Stimulated activated CD8-positive, alpha-beta memory T cell treated with anti-CD3 and anti-CD28 coated beads, Interleukin-2, amount 100 ng/mL, for 1 hour (primary cell): ENCODE measurements at places on chromosomes 1 and 21.

DNA sequence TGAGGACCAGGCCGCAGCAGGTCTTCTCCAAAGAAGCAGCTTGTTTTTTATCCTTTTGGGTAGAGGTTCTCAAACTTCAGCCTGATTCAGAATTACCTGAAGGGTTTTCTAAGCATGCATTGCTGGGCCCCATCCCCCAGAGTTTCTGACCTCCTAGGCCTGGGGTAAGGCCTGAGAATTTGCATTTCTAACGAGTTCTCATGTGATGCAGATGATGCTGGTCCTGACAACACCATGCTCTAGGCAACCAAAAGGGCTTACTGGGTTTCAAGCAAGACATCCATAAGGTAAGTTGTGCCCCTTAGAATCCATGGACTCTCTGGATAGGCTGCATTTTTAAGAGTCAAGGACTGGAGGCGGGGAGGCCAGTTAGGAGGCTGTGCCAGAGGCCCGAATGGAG, 295.1 kb downstream of the HHIPL2 start:
- DNase-seq: no peak

- DNase-seq: no peak
Observed at GRCh38 chr1:110155878-110156522, 5.7 kb downstream of the SLC6A17 start.

- no peak for DNase-seq
Observed at GRCh38 chr1:223299553-223299952, 64.4 kb downstream of the SUSD4 start.

DNA sequence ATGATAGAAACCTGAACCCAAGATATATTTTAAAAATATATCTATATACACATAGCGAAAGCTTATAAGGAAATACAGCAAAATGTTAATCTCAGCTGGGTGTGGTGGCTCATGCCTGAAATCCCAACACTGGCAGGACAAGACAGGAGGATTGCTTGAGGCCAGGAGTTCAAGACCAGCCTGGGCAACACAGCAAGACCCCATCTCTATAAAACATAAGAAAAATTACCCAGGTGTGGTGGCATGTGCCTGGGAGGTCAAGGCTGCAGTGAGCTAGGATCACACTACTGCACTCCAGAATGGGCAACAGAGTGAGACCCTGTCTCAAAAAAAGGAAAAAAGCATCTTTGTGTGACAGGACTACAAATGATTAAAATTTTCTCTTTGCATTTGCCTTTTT, 6.0 kb upstream of the SRM start:
- no peak for DNase-seq

DNA sequence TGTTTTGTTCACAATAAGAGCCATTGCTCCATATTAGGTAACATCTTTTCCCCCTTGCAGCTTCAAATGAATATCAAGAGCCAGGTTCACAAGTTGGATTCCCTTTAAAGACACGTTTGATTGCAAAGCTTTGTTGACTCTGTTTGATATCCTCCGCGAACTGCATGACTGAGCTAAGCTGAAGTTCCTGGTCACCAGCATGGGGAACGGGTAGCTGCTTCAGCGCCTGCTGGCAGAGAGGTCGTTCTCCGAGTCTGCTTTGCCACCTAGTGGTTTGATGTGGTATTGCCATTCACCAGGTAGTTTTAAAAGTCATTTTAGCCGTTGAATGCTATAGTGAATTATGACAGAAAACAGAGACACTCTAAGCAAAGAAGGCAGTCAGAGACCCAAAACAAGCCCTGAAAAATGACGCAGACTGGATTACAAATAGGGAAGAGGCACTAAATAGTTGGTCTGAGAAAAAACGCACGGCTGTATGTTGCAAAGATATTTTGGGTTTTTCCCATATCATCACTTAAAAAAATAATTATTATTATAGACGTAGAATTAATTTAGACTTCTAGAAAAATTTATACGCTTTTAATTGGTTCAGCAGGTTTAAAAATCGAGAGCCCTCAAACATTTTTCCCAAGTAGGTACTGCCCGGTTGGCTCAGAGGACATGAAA, 193.5 kb upstream of the FMN2 start:
- peak; percentile 46 for DNase-seq

GRCh38 chr21:36125512-36126207, 9.2 kb upstream of the CBR3 start:
- DNase-seq: peak; percentile 24

- no peak for DNase-seq
Observed at GRCh38 chr1:232557096-232557495, 72.8 kb downstream of the SIPA1L2 start.

DNA sequence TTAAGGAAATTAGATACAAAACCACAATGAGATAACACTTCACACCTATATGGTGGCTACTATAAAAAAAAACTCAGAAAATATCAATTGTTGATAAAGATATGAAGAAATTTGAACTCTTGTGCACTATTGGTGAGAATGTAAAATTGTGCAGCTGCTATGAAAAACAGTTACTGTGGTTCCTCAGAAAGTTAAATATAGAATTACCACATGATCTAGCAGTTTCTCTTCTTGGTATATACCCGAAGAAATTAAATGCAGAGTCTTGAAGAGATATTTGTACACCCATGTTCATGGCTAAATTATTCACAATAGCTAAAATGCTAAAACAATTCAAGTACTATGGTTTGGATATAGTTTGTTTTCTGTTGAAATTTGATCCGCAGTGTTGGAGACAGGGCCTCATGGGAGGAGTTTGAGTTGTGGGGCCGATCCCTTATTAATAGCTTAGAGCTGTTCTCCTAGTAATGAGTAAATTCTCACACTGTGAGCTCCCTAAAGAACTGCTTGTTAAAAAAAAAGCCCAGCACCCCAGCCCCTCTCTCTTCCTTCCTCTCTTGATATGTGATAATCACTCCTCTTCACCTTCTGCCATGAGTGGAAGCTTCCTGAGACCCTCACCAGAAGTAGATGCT, 1412.1 kb downstream of the PLA2G4A start:
- DNase-seq: no peak

DNA sequence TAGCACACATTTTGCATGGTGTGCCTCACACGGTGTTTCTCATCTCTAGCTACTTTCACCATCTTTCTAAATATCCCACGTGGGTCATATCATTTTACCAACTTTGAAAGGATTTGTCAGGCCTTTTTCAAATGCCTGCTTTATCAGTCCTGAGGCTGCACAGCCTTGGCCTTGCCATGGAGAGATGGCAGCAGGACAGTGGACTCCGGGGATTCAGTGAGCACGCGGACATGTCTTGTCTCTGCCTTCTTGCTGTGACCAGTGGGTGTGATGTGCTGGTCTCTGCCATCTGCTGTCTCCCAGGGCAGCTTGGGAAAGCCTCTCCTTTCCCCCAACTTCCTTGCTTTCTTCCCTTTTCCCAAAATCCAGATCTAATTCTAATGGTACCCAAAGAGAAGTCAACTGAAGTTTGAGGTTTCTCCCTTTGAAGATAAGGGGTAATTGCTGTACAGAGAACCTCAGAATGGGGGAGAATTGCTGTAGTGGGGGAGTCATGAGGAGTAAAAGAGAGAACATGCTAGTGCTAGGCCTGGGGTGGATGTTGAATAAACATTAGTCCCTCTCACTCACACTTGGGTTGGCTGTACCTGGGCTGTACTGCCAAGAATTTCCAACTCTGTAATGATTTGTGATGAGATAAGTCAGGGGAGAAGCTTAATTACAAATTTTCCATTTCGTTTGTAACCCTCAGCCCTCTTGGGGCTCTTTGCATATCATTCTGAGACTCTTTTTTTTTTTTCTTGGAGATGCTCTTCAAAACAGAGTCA, 99.5 kb downstream of the GALNT2 start:
- DNase-seq: no peak

- DNase-seq: no peak
Observed at GRCh38 chr1:53148123-53148522, 5.7 kb upstream of the SLC1A7 start.

- DNase-seq: no peak
Observed at GRCh38 chr21:32574946-32575925, 10.1 kb downstream of the TCP10L start.

DNA sequence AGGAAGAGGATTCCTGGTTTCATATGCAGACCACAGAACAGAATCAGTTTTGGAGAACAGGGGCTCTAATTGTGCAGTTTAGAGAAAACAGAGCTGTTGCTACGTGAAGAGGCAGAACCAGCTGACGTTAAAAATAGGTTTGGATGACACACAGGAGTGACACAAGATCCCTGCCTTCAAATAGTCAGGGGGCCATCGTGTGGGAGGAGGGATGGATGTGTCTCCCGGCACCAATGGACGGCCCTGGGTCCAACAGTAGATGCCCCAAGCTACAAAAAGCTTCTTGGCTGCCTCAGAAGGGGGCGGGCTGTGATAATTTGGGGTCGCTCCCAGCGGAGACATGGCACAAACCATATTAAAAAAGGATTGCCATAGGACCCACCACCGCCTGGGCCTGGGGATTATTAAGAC, 87.8 kb downstream of the MRPL37 start:
- no peak for DNase-seq

DNA sequence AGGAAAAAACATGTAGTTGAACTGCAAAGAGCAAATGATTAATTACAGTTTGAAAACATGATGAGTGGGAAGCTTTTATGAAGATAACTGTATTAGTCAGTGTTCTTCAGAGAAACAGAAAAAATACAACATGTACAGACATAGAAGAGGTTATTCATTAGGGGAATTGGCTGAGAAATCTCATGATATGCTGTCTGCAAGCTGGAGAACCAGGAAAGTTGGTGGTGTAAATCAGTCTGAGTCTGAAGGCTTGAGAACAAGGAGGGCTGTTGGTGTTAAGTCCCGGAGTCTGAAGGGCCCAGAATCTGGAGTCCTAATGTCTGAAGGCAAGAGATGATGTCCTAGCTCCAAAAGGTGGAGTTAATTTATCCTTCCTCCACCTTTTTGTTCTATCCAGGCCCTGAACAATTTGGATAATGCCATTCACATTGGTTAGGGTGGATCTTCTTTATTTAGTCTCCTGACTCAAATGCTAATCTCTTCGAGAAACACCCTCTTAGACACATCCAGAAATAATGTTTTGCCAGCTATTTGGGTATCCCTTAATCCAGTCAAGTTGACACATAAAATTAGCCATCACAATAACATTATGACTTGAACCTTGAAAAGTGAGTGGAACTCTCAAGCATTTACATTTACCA, 672.9 kb upstream of the PTBP2 start:
- DNase-seq: no peak

DNA sequence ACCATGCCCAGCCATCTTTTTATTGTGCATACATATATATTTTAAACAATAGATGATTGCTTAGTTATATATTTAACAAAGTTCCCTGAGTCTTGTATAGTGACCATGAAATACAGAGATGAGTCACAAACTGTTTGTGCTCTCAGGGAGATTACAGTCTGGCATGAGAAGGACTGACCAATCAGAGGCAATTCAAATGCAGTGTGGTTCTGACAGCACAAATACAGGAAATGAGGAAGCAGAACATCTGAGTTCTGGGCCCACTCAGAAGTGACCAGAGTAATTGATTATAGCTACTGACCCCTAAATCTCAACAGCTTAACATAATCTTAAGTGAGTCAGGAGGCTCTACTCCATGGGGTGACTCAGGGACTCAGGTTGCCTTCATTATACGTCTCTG, 534.5 kb downstream of the OMA1 start:
- no peak for DNase-seq

- no peak for DNase-seq
Observed at GRCh38 chr1:68330391-68330790, 98.1 kb upstream of the WLS start.

DNA sequence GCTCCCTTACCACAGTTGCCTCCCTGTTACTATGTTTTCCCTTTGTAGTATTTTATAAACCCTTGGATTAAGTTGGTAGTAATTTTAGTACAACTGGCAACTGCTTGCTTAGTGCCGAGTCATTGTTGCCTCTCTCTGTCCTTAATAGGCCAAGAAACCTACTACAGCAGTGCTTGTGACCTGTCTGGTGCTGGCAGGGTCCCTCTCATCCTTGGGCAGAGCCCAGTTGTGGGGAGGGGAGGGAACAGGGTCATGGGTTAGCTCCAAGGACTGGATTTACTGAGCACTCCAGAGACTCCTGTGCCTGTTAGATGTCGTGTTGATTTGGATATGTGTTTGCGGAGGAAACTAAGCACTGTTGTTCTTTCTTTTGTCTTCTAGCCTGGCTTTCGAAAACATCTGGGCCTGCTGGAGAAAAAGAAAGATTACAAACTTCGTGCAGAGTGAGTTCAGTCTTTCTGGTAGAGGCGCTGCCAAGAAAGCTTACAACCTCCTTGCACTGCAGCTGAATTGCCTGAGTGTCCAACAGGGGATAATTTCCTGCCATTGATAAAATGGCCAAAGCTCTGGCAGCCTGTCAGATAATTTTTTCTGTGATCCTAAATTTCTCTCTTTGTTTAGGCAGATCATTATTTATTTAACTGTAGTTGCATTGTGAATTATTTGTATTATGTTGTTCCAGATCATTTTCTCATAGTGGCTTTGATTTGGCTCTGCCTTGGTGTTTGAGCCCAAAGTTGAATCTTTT, 3.6 kb downstream of the UTP11 start:
- no peak for DNase-seq

DNA sequence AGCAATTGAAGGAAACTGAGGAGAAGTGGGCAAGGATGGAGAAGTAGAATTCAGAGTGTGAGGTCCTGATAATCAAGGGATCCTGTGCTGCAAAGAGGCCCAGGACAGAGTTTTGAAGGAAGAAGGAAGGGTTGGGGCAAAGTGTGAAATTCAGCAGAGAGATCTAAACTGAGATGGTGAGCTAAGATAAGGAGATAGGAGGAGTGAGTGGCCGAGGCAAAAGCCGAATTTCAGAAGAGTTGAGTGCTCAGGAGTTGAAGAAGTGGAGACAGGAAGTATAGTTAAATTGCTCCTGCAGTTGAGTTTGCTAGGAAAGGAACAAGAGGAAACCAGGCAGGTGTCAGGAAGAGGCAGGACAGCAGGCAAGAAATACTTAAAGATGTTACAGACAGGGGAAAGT, 16.4 kb upstream of the MAPKAPK2 start:
- no peak for DNase-seq

GRCh38 chr1:160133990-160134770, 17.2 kb upstream of the ATP1A4 start:
- DNase-seq: no peak

DNA sequence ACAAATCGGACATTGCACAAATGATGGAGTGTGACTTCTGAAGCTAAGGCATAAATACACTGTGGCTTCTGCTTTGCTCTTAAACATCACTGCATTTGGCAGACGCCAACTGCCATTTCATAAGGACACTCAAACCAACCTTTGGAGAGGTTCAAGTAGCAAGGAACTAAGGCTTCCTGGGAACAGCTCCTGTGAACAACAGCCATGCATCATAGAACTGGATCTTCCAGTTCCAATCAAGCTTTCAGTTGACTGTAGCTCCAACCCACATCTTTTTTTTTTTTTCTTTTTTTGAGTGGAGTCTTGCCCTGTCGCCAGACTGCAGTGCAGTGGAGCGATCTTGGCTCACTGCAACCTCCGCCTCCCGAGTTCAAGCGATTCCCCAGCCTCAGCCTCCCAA, 10.7 kb upstream of the HUNK start:
- DNase-seq: no peak

- no peak for DNase-seq
Observed at GRCh38 chr1:207014728-207015127, 17.8 kb downstream of the C1orf116 start.

GRCh38 chr1:22773981-22774832, 63.6 kb downstream of the EPHB2 start:
- DNase-seq: no peak
